Activated T-cell treated with anti-CD3 and anti-CD28 coated beads, Interleukin-2, amount 50 U/mL, for 72 hours (primary cell): ENCODE measurements at places on chromosomes 1 and 21.

GRCh38 chr1:2607641-2608091 lies 21.1 kb downstream of the PRXL2B start:
- H3K27me3 ChIP-seq = no peaks in the 10 kb centered on the region
- H3K27ac ChIP-seq = no peak overlapping the region
- DNase-seq = no peak

DNA sequence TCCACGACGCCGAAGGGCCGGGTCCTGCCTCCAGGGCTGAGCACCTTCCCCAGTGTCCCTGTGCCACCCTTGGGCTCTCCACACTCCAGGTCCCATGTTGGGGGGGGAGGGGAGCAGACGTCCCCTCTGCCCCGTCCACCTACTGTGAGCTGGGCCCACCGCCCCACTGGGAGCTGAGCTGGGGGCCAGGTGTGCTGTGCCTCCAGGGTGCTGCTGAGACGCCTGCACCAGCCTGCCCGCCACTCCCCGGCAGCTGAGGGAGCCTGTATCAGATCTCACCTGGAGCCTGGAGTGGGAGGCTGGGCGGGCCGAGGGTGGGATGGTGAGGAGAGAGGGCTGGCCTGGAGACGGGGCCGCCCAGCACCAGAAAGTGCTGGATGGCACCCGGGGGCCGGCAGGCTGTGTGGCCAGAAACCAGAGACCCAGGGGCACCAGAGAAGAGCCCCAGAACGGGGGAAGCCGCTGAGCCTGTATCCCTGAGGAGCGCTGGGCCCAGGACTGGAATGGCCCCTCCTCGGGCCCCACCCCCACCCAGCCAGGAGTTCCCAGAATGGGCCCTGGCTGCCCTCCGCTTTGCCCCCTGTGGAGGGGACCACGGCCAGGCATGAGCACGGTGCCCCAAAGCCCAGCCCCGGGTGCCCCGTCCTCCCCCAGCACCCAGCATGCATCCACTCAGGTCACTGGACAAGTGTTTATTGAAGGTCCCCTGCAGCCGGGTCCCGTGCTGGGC lies 3.4 kb downstream of the TNFRSF18 start:
- H3K36me3 ChIP-seq = peaks cover 2% of the 10 kb centered on the region
- H3K4me3 ChIP-seq = no peak overlapping the region
- no peak for DNase-seq
- peaks cover 16% of the 10 kb centered on the region for H3K4me1 ChIP-seq

- H3K27ac ChIP-seq = no peak overlapping the region
- no peak overlapping the region for H3K4me3 ChIP-seq
- DNase-seq = no peak
- no peaks in the 10 kb centered on the region for H3K36me3 ChIP-seq
- H3K4me1 ChIP-seq = peaks cover 18% of the 10 kb centered on the region
Observed at GRCh38 chr1:31822766-31823165, 6.9 kb upstream of the SPOCD1 start.

- no peak for DNase-seq
- H3K4me1 ChIP-seq = peaks cover 14% of the 10 kb centered on the region
- H3K27me3 ChIP-seq = peaks cover 22% of the 10 kb centered on the region
- H3K4me3 ChIP-seq = no peak overlapping the region
- H3K36me3 ChIP-seq = peaks cover 1% of the 10 kb centered on the region
Observed at GRCh38 chr21:37546299-37546908, 179.8 kb downstream of the DYRK1A start.

DNA sequence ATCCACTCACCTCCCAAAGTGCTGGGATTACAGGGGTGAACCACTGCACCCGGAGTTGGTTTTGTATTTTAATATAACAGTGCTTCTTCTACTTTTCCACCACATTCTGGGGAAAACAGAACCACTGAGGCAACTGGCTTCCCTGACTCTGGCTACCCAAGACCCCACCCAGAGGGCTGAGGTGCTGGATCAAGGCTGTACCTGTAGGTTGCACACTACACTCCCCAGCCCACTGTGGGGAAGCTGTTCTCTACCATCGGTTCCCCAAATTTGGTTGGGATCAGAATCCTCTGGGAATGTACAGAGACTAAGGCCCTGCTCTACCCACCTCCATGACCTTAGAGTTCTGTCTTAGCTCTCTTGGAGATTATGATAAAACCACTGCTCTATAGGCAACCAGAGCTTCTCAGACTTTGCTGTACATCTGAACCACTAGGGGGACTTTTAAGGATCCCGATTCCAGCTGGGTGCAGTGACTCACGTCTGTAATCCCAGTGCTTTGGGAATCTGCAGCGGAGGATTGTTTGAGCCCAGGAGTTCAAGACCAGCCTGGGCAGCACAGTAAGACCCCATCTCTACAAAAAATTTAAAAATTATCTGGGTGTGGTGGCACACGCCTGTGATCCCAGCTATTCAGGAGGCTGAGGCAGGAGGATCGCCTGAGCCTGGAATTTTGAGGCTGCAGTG lies 51.6 kb downstream of the GNG4 start:
- no peak overlapping the region for H3K27ac ChIP-seq
- no peaks in the 10 kb centered on the region for H3K27me3 ChIP-seq
- H3K4me1 ChIP-seq = peaks cover 8% of the 10 kb centered on the region
- H3K4me3 ChIP-seq = no peak overlapping the region
- no peaks in the 10 kb centered on the region for H3K36me3 ChIP-seq

- H3K27me3 ChIP-seq = peaks cover 12% of the 10 kb centered on the region
- H3K27ac ChIP-seq = no peak overlapping the region
- peaks cover 3% of the 10 kb centered on the region for H3K36me3 ChIP-seq
- DNase-seq = no peak
Observed at GRCh38 chr21:35259457-35259856, 210.4 kb upstream of the RUNX1 start.

DNA sequence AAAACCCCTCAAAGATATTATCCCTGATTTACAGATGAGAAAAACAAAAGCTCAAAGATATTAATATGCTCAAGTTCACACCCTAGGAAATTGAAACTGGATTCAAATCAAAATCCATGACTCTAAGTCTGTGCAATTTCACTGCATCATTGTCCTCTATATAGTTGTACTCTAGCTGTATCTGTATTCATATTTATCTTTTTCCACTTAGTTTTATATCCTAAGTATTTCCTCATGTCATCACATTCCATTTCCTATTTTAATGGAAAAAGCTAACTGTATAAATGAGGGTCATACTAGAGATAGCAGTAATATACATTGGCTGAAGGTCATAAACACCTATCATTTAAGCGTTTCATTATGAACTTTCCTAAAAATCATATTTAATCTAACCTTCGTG lies 42.2 kb upstream of the RALGPS2 start:
- H3K36me3 ChIP-seq = no peaks in the 10 kb centered on the region
- no peak for DNase-seq
- peaks cover 5% of the 10 kb centered on the region for H3K27me3 ChIP-seq
- H3K4me1 ChIP-seq = peaks cover 11% of the 10 kb centered on the region
- no peak overlapping the region for H3K4me3 ChIP-seq
